ENCODE measurements at places on chromosomes 6 and 20.

GRCh38 chr20:58664883-58665282 lies 13.8 kb downstream of the STX16 start:
- DNase-seq: no peak

- no peak for DNase-seq
These were observed 273.0 kb downstream of the CDH4 start for GRCh38 chr20:61524951-61525666.

DNA sequence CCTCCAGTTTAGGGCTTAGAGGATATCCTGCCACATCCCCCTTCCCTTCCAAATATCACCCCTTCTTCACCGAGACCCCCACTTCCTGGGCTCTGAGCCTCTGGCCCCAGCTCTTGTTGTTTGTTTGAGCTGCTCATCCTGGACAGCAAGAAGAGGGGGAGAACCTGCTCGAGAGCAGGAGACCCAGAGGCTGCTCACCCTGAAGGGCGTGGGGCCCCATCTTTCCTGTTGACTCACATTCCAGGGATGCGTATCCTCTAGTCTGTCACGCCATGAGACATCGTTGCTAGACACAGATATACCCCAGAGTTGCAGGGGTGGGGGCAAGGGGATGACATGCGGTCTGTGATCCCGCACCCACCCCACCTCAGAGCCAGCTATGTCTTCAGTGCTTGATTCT lies 5.7 kb upstream of the TNXB start:
- no peak for DNase-seq

DNA sequence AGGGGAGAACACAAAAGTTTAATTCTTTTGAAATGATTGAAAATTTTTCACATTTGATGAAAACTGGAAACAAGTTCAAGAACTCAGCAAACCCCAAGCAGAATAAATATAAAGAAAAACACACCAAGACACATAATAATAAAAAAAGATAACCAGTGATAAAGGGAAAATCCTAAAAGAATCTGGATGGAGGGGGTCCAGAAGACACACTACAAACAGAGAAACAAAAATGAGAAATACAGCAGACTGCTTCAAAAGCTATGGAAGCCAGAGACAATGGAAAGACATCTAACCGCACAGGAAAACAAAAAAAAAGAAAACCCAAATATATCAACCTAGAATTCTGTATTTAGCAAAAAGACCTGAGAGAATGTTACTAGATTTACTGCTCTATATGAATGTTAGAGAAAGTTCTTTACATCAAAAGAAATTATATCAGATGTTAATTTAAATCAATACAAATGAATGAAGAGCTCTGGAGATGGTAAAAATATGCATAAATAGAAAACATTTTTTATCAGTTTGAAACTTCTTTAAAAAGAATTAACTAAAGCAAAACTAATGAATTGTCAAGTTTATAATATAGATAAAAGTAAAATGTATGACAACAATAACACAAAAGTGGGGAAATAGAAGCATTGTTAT lies 310.7 kb upstream of the PREP start:
- DNase-seq: no peak

GRCh38 chr6:42525206-42525605 lies 38.6 kb upstream of the UBR2 start:
- no peak for DNase-seq

DNA sequence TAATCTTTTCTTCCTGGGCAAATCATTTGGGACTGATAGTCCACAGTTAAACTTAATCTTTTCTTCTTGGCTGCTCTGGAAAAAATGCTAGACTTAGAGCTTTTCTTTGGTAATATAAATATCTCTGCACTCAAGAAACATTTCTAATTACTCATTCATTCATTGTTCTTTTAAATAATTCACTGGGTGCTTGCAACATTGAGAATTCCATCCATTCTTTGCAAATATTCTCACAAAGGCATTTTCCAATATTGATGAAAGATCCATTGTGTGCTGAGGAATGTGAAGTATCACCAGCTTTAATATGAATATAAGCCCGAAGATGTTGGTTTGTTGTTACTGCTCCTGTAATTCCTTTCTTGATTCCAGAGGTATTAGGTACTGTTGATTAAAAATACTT lies 38.4 kb downstream of the AKAP7 start:
- peak; percentile 69 for DNase-seq

GRCh38 chr20:19998990-19999705 lies 18.0 kb upstream of the NAA20 start:
- no peak for DNase-seq

DNA sequence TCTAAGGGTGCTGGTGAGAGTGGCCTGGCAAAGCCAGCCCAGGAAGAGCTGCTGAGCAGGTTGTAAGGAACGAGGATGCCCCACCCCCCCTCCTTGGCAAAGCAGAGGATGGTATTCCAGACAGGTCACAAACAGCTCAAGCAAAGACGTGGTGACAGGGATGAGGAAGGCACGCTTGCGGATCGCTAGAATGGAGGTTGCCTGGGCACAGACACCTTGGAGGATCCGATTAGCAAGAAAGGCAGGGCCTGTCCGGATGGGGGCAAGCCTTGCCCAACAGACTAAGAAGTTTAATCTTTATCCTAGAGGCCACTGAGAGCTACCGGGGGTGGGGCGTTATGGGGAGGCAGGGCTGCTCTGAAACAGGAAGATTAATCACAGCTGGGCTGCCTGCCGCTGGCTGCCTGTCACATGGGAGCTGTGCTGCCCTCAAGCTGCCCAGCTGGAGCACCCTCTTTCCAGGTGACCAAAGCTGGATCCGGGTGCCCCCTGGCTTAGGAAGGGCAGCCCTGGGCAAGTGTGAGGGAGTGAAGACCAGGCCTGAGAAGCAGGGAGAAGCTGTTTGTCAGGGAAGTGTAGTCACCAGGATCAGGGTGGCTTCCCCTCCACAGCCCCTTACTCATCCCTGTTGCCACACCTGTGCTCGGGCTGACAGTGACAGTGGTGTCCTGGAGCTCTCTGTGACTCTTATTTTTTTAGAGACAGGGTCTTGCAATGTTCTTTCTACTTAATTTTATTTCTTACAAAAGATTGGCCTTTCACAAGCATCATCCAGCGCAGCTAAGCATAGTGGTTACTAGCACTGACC lies 9.1 kb upstream of the MAPK13 start:
- no peak for DNase-seq

GRCh38 chr6:6758915-6759654 lies 170.6 kb downstream of the LY86 start:
- DNase-seq: peak; percentile 80

GRCh38 chr6:63904650-63905248 lies 269.1 kb downstream of the PHF3 start:
- no peak for DNase-seq

- peak; percentile 41 for DNase-seq
These were observed 48.7 kb upstream of the CLVS2 start for GRCh38 chr6:122947355-122947754.

- peak; percentile 57 for DNase-seq
These were observed 17.1 kb upstream of the BEND3 start for GRCh38 chr6:107132330-107132954.

DNA sequence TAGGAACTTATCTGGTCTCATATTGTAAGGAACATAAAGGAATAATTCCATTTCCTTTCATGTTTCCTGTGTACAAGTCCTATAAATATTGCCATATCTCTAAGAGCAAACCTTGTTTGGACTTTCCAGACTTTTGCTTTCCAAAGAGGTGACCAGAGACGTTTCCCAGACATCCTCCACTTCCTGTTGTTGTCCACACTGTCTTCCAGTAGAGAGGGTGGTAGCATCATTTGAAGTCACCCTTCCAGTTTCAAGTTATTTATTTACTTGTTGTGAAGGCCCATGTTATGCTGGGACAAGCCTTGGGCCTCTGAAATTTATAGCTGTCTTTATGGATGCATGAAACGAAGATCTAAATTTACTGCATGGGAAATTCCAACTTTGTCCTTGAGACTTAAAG lies 10.6 kb upstream of the TGM3 start:
- DNase-seq: no peak
